ENCODE measurements at places on chromosomes 7 and 10.

DNA sequence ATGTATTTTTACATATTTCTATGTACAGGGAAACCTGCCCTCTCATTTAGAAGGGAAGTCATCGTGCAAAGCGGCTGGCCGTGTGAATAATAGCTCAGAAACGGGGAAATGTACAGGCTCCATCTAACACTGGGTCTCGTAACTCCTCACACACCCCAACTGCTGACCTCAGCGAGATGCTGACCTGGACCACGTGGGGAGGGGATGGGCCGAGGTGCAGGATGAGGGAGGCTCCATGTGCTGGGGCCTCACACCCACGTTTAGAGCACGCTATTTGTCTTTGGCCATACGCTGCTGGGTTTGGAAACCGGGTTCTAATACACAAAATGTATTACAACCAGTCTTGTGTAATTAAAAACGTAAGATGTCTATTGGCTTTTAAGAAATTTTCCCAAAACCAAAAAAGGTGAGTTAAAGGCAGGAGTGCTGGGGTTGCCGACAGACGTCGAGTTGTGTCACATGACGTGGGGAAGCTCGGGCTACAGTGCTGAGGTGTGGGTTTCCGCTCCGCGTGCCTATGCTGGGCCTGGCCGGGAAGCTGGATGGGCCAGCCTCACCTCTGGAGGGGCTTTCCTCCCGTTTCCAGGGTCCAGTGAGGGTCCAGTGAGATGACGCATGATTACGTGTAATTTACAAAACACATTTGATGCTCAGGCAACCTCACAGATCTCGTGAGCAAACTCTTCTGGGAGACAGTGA is 215.6 kb downstream of the DNAJB6 start:
- DNase-seq, result no peak
- H3K27ac ChIP-seq, result no peak overlapping the region
- no peaks in the 10 kb centered on the region for H3K4me1 ChIP-seq
- no peaks in the 10 kb centered on the region for H3K36me3 ChIP-seq
- H3K4me3 ChIP-seq, result no peak overlapping the region
- H3K27me3 ChIP-seq, result no peaks in the 10 kb centered on the region

GRCh38 chr7:149826344-149827088 is 11.7 kb upstream of the ZNF862 start:
- H3K4me3 ChIP-seq, result no peak overlapping the region
- H3K27ac ChIP-seq, result no peak overlapping the region
- H3K27me3 ChIP-seq, result no peaks in the 10 kb centered on the region
- no peak for DNase-seq
- no peaks in the 10 kb centered on the region for H3K36me3 ChIP-seq

DNA sequence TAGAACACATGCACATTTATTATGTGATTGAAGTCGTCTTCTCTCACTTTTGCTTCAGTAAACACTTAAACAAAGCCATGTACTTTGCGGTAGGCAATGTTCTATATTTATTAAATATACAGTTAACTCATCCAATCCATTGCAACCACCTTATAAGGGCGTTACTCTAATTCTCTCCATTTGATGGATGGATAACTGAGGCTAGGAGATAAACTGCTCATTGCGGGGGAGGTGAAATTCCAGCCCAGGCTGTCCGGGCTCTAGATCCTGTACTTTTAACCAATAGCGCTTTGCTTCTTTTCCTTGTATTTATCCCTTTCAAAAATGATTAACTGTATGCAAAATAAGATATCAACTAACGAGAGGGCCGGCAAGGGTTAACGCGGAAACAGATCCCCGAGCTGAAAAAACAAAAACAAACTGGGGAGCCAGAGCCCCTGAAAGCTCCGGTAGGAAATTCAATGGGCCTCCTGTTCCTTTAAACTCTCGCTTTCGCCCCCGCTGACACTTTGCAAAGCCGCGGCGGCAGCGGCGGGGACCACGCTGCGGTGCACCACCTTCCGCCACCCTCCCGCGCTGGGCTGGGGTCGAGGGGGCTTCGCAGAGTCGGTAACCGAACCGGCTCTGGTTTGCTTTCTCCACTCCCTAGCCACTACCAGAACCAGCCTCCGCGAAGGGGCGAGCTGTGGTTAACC is 1.0 kb upstream of the PLXDC2 start:
- DNase-seq, result peak; percentile 4
- H3K27ac ChIP-seq, result no peak overlapping the region
- H3K36me3 ChIP-seq, result no peaks in the 10 kb centered on the region
- H3K4me3 ChIP-seq, result no peak overlapping the region
- peaks cover 4% of the 10 kb centered on the region for H3K4me1 ChIP-seq

DNA sequence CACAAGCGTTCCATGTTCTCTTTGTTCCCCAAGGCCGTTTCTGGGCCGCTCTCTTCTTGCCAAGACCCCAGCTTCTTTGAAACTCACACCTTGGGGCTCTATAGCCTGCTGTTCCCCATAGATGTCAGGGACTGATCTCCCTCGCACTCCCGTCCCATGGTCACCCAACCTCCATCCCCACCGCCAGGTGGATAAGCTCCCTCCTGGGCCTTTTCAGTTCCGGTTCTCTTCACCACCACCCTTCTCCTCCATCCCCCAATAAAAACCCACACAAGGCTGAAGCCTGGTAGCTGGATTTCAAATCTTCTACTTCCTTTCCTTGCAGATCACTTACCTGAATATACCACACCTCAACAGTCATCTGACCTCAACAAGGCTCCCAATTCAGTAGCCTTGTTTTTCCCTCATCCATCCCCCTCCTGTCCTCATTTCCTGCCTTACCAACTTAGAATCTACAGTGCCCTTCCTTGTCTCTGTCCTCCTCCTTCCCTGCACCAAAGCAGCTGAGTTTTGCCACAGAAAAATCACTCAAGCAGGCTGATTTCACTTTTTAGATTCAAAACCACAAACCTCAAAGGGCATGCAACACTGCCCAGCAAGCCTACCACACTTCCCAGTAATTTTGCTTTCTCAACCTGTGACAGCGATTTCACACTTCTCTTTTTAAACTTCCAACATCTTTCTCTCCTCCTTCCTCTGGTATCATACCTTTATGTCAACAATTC is 7.7 kb downstream of the SLC37A3 start:
- no peaks in the 10 kb centered on the region for H3K27me3 ChIP-seq
- peaks cover 10% of the 10 kb centered on the region for H3K36me3 ChIP-seq
- H3K4me1 ChIP-seq, result peaks cover 3% of the 10 kb centered on the region

DNA sequence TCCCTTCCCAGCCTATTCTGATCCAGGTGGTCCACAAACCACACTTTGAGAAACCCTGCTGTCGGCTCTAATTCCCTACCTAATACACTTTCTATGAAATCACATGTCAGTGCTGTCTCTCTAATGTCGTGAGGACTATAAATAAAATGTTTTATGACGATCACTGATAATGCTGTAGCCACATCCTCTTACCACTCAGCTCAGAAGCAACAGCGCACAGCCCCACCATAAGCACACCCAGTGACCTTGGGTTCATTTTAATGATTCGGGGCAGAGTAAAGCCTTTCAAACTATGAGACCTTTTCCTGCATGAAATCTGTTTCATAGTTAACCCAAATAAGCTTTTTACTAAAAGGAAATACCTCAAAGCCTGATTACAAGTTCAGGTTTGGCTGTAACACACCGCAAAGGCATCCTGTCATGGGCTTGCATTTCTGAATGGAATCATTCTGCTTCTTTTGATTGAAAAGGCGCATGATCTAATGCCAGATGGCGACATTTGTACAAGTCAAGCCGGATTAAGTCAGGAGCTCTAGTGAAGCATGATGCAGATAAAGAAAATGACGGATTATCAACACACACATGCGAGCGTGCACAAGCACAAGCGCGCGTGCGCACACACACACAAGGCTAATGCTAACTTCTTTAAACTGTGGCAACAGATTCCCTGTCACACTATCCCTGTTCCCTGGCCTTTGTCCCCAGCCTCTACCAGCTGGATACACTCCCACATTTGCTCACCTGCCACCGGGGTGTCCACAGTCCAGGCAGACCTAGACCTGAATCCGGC is 180.5 kb upstream of the PDE1C start:
- H3K4me3 ChIP-seq, result no peak overlapping the region
- H3K4me1 ChIP-seq, result no peaks in the 10 kb centered on the region
- no peak overlapping the region for H3K27ac ChIP-seq
- H3K36me3 ChIP-seq, result no peaks in the 10 kb centered on the region
- H3K27me3 ChIP-seq, result peaks cover 5% of the 10 kb centered on the region
